Substantia nigra (tissue), 51 donors: ENCODE measurements at places on chromosomes 11 and 22.

GRCh38 chr11:66337103-66337899 lies 1.1 kb upstream of the RIN1 start:
- no peak for DNase-seq

DNA sequence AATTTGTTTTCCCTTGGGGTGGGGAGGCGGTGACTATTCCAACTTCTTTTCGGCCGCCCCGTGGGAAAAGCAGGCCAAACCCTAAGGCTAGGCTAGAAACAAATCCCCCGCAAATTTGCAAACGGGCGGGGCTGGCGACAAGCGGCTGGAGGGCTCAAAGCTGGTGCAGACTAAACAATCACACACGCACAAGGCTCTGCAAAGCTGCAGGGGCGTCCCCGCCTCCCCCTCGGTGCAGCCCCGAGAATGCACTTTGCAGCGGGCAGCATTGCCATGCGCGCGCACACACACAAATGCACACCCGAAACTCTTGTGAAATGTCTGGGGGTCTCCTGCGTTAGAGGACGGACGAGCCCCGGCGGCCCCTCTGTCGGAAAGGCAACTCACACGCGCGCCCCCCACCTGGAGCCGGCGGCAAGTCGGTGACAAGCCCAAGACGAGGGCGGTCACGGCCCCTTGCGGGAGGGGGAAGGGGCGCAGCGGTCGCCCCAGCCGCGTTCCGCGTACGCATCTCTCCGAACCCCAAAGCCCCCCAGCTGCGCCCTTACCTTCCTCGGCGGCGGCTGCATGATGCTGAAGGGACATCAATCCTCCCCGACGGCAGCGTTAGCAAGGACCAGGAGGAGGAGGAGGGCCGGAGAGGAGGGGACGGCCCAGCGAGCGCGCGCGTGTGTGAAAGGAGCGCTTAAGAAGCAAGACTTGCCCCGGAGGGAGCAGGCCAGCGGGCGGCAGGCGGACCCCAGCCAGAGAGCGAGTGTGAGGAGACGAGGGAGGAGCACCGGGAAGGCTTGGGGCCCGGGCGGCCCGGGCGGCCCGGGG lies 600 bp downstream of the FCHSD2 start:
- DNase-seq: peak; percentile 66

- DNase-seq: no peak
These were observed 8.8 kb upstream of the OR2AT4 start for GRCh38 chr11:75105462-75105925.

- DNase-seq: no peak
These were observed 3.9 kb downstream of the TENM4 start for GRCh38 chr11:79436919-79437277.

DNA sequence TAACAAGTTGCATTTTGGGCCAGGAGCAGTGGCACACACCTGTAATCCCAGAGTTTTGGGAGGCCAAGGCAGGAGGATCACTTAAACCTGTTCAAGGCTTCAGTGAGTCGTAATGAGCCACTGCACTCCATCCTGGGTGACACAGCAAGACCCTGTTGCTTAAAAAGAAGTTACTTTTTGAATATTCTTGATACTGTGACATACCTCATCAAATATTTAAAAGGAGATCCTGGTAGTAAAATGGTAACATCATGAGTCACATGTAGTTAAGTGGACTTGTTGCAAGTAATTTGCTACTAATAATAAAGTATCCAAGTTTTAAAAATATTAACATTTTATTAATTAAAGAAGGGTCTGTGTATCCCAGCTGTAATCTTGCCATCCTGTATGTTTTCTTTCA lies 18.3 kb downstream of the HMGXB4 start:
- no peak for DNase-seq

- DNase-seq: no peak
These were observed 71.0 kb downstream of the RBFOX2 start for GRCh38 chr22:35957589-35957988.

GRCh38 chr11:100930185-100930778 lies 199.3 kb downstream of the PGR start:
- DNase-seq: no peak

DNA sequence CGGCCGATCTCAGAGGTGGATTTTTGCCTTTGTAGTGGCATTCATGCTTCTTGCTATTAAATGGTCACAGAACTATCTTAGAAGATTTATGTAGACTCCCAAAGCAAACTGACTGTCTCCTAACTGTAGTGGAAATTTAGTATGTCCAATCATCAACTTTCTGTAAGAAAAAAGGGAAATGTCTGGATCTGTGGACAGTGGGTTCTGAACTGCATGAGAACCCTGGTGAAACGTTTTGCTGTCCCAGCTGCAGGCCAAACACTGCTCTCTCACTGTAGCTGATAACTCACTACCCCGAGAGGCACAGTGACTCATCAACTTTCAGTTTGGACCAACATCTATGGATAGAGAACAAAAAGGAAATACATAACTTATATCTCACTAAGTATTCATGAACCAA lies 387.1 kb downstream of the SOX6 start:
- DNase-seq: peak; percentile 60

DNA sequence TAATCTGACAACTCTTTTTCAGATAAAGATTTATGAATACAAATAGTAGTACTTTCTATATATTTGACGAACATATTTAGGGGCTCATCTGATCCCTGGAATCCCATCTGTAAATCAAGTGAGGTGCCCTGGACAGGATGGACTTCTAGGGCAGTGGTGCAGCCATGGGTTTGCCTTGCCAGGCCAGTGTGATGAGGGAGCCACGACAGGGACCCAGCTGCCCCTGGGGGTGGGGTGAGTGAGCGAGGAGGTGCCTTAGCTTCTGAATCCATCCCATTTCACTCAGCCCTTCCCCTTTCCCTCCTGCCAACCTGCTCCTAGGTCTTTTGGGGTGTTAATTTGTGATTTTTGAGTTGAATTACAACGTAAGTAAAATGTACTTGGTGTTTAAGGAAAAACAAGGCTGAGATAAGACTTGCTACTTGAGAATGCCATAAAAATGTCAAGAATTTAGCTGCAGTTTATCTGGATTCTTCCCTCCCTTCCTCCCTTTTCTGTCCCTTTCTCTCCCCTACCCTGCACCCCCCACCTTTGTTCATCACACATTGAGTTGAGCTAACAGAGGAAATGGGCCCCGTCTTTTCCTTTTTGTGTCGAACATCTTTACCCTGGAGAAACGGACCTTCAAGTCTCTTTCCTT lies 60.8 kb downstream of the PPFIBP2 start:
- DNase-seq: no peak

DNA sequence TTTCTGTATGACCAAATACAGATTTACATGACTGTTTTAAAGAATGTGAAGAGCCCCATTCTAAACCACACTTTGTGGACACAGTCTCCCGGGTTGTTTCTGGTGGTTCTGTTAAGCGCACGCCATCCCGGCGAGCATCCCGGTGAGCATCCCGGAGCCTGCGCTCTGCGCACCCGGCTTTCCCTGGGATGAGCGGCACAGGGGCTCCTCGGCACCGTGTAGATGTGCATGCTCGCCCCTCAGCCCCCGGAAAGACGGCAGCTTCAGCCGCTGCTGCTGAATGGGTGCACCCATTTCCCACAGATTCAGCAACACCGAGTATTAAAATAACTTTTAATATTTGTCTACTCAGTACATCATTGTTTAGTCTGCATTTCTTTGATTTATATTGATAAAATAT lies 36.0 kb downstream of the GLB1L2 start:
- no peak for DNase-seq

- DNase-seq: no peak
These were observed 47.6 kb upstream of the GCAT start for GRCh38 chr22:37760152-37760551.
